T-helper 9 cell (primary cell): ENCODE measurements at places on chromosomes 7 and 10.

- DNase-seq, result no peak
Measured at GRCh38 chr10:30581779-30582380, 47.7 kb downstream of the LYZL2 start.

DNA sequence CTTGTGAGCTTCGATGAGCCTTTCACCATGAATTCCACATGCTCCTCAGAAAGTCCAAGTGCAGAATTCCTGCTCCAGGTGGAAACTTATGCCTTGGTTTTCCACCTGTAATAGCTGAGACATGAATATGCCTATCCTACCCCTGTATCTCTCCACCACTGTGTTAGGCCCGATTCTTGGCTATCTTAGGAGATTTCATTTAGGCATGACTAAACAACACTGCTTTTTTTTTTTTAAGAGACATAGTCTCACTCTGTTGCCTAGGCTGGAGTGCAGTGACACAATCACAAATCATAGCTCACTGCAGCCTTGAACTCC lies 57.2 kb downstream of the NCAPG2 start:
- DNase-seq, result no peak

DNA sequence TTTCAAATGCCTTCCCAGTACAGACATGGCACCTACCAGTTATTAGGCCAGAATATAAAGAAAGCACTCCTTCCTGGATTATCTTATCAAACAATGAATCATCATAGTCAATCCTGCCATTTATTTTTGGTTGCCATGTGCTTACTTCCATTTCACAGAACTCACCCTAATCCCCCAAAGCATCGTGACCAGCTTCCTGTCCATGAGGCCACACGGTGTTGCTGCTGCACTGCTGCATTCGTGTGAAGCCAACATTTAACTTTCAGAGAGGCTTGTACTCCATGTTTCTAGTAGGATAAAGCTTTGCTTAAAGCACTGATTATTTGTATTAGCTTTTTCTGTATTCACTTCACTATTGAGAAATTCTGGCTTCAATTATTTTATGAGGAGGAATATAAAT lies 14.4 kb downstream of the COL28A1 start:
- no peak for DNase-seq

DNA sequence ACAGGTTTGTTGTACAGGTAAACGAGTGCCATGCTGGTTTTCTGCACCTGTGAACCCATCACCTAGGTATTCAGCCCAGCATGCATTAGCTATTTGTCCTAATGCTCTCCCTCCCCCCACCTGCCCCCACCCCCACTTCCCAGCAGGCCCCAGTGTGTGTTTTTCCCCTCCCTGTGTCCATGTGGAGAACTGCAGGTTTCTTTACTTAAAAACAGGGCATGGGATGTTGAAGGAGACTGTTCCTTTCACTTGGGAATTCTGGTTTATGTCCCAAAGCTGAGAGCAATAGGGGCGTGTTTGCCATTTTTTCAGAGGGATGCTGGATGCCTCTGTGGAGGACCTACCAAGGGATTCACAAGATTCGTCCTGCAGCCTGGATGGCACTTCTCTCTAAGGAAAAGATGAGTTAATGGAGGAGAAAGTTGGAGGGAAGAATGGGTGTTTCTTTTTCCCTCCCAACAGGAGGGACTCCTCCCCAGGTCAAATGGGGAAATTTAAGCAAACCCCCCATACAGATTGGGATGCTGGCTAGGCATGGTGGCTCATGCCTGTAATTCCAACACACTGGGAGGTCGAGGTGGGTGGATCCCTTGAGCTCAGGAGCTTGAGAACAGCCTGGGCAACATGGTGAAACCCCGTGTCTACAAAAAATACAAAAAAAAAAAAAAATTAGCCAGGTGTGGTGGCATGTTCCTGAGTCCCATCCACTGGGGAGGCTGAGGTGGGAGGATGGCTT lies 136.0 kb downstream of the GALNT17 start:
- no peak for DNase-seq

GRCh38 chr10:88913788-88914187 lies 33.7 kb downstream of the STAMBPL1 start:
- DNase-seq, result no peak

- no peak for DNase-seq
Measured at GRCh38 chr7:100003711-100004661, 11.4 kb upstream of the ZKSCAN1 start.

- DNase-seq, result no peak
Measured at GRCh38 chr7:117171106-117171505, 151.8 kb downstream of the WNT2 start.
